ENCODE measurements at places on chromosomes 7 and 10. TPM values are rescaled to one million over a fixed set of nuclear protein-coding genes. Genes with fewer than 3 reads are reported as not detected.
A peak's percentile ranks its signal among the peaks of the same experiment; 100 is the strongest.

GRCh38 chr10:48948470-48949037, 8.9 kb upstream of the LRRC18 start:
- H3K27me3 ChIP-seq, result no peaks in the 10 kb centered on the region
- H3K4me3 ChIP-seq, result no peak overlapping the region
- no peak for DNase-seq
- no peaks in the 10 kb centered on the region for H3K4me1 ChIP-seq

Gene TNS3
- total RNA-seq, result 51.5 TPM

GRCh38 chr10:107898392-107898791, 733.9 kb upstream of the SORCS1 start:
- no peaks in the 10 kb centered on the region for H3K27me3 ChIP-seq
- H3K36me3 ChIP-seq, result no peaks in the 10 kb centered on the region
- H3K27ac ChIP-seq, result no peak overlapping the region
- no peaks in the 10 kb centered on the region for H3K4me1 ChIP-seq
- DNase-seq, result no peak

Gene PCGF5
- 47.7 TPM for total RNA-seq

GRCh38 chr10:88908194-88908593, 28.1 kb downstream of the STAMBPL1 start:
- H3K4me1 ChIP-seq, result no peaks in the 10 kb centered on the region
- no peaks in the 10 kb centered on the region for H3K27me3 ChIP-seq
- H3K4me3 ChIP-seq, result no peak overlapping the region

Gene PIP
- total RNA-seq, result not detected

Gene ELN
- total RNA-seq, result 468 TPM

DNA sequence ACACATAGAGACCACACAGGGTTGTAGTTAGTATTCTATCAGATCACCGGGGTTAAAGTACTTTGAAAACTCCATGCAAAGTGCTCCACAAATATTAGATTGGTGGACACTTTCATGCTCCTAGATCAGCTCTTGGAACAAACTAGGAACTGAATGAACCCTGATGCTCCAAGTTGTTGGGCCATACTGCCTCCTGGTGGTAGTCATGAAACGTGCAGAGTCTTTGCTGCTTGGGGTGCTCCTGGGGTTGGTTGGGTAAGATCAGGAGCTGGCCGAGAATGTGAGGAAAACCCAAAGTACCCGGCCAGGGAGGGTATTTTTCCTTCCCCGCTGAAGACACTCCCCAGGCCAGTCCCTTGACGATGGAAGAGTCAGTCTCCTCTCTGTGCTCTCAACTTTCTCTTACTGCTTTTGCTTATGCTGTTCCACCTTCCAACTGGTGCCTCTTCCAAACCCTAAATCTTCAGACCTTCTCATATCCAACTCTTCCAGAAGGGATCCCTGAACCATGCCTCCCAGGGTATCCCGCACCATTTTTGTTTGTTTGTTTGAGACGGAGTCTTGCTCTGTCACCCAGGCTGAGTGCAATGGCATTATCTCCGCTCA, 918 bp upstream of the RPEL1 start:
- peaks cover 11% of the 10 kb centered on the region for H3K4me1 ChIP-seq
- no peak overlapping the region for H3K27ac ChIP-seq
- H3K36me3 ChIP-seq, result no peaks in the 10 kb centered on the region
- H3K27me3 ChIP-seq, result no peaks in the 10 kb centered on the region

DNA sequence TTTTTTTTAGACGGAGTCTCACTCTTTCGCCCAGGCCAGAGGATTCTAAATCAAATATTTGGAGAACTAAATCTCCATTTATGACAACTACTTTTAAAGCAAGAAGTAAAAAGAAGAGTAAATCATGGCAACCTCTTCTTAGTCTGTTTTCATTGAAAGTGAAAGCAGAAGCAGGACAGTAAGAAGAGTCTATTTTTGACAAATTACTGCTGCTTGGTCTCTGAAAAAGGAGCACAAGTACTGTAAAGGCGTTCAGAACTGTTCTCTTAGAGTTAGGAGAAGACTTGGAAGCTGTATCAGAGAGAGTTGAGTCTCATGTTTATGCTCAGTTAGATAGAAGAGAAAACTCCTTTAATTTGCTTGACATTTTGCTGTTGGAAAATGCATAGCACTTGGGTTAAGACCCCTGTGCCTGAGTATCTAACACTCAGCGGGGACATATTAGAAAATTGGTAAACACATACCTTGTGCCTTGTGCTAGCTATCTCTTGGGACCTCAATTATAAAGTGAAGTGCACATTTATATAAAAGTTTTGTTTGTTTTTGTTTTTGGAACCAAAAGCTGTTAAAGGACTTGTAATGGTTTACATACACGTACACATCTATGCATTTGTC, 433.0 kb downstream of the ANKRD7 start:
- H3K36me3 ChIP-seq, result no peaks in the 10 kb centered on the region
- no peaks in the 10 kb centered on the region for H3K4me1 ChIP-seq
- no peak for DNase-seq
- H3K27me3 ChIP-seq, result no peaks in the 10 kb centered on the region
- no peak overlapping the region for H3K27ac ChIP-seq

DNA sequence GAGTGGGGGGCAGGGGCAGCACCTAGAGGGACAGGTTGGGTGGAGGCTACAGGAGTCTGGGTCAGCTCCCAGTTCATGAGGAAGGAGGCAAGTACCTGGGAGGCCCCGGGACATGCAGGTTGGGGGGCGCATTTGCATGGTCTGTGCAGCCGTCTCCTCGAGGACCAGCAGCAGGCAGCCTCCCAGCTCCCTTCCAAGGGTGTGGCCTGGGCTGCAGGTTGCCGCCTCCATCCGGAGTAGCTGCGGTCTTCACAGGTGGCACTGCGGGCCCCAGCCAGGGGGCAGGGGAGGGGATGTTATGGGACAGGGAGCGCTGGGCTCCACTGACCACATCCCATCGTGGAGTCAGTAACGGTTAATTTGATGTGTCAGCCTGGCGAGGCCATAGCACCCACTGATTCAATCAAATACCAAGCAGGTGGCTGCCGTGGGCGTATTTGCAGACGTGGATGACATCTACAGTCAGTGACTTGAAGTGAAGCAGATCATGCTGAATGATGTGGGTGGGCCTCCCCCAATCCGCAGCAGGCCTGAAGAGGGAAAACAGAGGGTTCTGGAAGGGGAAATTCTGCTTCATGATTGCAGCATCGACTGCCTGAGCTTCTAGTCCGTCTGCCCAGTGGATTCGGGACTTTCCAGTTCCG, 81.6 kb downstream of the PRKAG2 start:
- no peak overlapping the region for H3K27ac ChIP-seq
- H3K4me3 ChIP-seq, result no peak overlapping the region
- H3K27me3 ChIP-seq, result no peaks in the 10 kb centered on the region
- peaks cover 44% of the 10 kb centered on the region for H3K4me1 ChIP-seq

GRCh38 chr7:106740806-106741205, 79.8 kb upstream of the CCDC71L start:
- no peak overlapping the region for H3K4me3 ChIP-seq
- no peaks in the 10 kb centered on the region for H3K36me3 ChIP-seq
- peaks cover 4% of the 10 kb centered on the region for H3K4me1 ChIP-seq
- H3K27me3 ChIP-seq, result no peaks in the 10 kb centered on the region
- no peak overlapping the region for H3K27ac ChIP-seq

GRCh38 chr10:70348228-70348850, 34.1 kb downstream of the LRRC20 start:
- no peaks in the 10 kb centered on the region for H3K36me3 ChIP-seq
- H3K4me1 ChIP-seq, result peaks cover 3% of the 10 kb centered on the region
- H3K27ac ChIP-seq, result no peak overlapping the region
- DNase-seq, result no peak
- no peaks in the 10 kb centered on the region for H3K27me3 ChIP-seq

Gene SPDYE1
- not detected for total RNA-seq

- H3K27me3 ChIP-seq, result no peaks in the 10 kb centered on the region
- peaks cover 14% of the 10 kb centered on the region for H3K4me1 ChIP-seq
- H3K4me3 ChIP-seq, result no peak overlapping the region
Observed at GRCh38 chr10:21627331-21627730, 93.3 kb downstream of the MLLT10 start.

DNA sequence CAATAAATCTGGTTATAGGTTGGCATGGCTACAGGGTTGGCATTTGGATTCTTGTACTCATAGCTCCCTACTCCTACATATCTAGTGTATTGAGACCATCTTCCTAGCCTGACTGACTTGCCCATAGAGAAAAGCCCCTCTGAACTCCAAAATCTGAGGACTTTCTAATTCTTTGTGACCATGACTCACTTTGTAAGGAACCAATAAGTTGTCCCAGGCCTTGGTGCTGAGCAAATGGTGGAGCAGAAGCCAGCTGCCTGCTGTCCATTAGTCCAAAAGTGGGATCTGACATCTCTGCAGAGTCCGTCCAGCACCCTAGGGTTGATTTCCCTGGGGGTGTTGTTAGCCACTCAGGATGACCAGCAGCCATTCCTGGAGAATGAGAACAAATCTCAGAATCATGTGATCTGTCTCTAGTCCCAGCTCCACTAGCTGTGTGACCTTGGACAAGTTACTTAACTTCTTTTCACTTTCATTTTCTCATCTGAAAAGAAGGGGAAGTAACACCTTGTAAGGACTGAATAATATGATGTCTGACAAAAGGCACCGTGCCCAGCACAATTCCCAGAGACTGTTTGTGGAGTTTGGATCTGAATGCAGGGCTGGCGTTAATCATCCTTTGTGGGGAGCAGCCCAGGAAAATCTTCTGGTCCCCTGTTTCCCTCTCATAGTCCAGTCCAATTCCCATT, 44.1 kb downstream of the MTURN start:
- peak overlapping the region; percentile 5 for H3K27ac ChIP-seq
- no peaks in the 10 kb centered on the region for H3K36me3 ChIP-seq
- H3K4me3 ChIP-seq, result no peak overlapping the region
- no peaks in the 10 kb centered on the region for H3K27me3 ChIP-seq
- H3K4me1 ChIP-seq, result peaks cover 70% of the 10 kb centered on the region

Gene GIMAP4
- 33.0 TPM for total RNA-seq

DNA sequence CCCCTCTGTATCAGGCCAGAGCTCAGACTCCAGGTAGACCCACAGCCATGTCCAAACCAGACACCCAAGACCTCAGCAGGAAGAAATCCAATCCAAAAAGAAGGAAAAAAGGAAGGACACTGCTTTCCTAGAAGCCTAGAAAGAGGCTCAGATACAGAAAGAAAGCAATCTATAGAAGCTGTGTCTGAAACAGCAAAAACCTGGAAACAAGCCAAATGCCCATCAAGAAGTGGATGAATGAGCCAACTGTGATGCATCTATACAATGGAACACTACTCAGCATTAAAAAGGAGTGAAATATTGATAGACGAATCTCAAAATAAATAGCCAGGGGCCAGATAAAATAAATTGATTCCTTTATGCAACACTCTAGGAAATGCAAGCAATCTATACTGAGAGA, 31.6 kb downstream of the GRB10 start:
- H3K4me1 ChIP-seq, result peaks cover 16% of the 10 kb centered on the region
- peaks cover 11% of the 10 kb centered on the region for H3K36me3 ChIP-seq
- no peaks in the 10 kb centered on the region for H3K27me3 ChIP-seq
- H3K4me3 ChIP-seq, result no peak overlapping the region
- DNase-seq, result no peak
- H3K27ac ChIP-seq, result no peak overlapping the region

GRCh38 chr7:50798126-50798525, 15.4 kb upstream of the GRB10 start:
- no peaks in the 10 kb centered on the region for H3K36me3 ChIP-seq
- H3K4me3 ChIP-seq, result no peak overlapping the region
- no peaks in the 10 kb centered on the region for H3K27me3 ChIP-seq
- no peak for DNase-seq

Gene CNPY1
- total RNA-seq, result not detected

Gene CASP7
- total RNA-seq, result 15.7 TPM

Gene ADIRF
- total RNA-seq, result 84.5 TPM

DNA sequence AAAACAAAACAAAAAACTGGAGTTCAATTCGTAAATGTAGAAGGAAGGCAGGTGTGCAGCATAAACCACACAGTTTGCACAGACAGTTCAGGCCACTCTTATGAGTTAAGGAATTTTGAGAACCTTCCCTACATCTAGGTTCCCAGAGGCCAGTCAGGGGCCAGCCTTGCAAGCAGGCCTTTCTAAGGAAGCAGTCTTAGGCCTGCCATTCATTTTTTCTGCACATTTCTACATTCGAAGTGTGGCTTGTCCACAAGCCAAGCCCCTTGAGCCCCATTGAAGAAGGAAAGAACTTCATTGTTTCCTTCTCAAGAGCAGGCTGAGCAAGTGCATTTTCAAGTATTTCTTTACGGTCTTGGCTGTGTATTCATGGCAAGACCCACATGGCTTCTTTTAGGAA, 11.4 kb upstream of the OSBPL3 start:
- H3K27me3 ChIP-seq, result no peaks in the 10 kb centered on the region
- H3K4me1 ChIP-seq, result no peaks in the 10 kb centered on the region
- H3K27ac ChIP-seq, result no peak overlapping the region
- H3K36me3 ChIP-seq, result no peaks in the 10 kb centered on the region
- DNase-seq, result no peak

- DNase-seq, result no peak
- H3K36me3 ChIP-seq, result no peaks in the 10 kb centered on the region
- H3K4me3 ChIP-seq, result no peak overlapping the region
- no peaks in the 10 kb centered on the region for H3K27me3 ChIP-seq
Observed at GRCh38 chr7:80060218-80060806, 74.3 kb upstream of the GNAI1 start.

DNA sequence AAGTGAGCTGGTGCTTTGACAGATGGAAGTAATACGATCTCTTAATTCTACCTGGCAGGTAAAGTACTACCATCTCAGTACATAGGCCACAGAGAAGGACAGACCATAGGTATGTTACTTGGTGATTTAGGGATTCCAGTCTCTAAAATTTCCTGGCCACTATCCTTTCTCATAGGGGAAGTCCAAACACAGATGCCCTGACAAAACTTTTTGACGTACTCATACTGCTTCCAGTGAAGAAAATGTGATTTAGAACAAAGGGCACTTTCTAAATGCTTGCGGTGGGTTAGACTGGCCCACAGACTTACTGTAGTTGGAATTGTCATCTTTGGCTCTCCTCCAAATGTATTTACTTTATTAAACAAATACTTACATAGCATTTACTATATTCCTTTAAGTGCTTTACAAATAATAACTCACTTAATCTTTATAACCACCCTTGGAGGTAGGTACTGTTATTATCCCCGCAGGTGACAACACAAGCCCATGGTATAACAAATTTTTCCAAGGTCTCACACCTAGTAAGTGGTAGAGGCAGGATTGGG, 3.0 kb downstream of the PI4K2A start:
- H3K4me3 ChIP-seq, result no peak overlapping the region
- H3K27me3 ChIP-seq, result no peaks in the 10 kb centered on the region
- H3K36me3 ChIP-seq, result peaks cover 30% of the 10 kb centered on the region
- H3K4me1 ChIP-seq, result peaks cover 32% of the 10 kb centered on the region
- H3K27ac ChIP-seq, result no peak overlapping the region

DNA sequence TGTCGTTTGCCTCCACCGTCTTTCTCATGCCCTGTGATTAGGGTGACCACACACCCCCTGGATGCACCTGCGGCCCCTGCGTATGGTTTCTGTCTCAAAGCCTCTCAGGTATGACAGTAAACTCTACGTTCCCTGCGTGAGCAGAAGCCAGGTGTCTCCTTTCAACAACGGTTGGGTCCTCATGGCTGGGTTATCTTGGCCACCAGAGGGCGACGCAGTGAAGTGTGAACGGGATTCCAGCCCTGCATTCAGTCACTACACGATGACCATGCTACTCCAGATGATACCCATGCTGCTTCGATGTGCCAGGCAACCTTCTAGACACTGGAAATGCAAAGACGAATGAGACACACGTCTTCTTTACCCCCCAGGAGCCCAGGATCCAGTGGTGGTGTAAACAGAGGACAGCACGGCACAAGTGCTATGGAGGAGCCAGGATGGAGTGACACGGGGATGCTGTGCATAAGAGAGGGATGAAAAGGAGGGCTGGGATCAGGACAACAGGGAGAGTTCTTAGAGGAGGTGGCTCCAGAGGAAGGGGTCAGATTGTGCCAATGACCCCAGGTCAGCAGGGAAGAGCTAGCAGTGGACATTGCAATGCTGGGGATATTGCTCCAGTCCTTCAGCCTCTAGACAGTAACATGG, 228.1 kb upstream of the PFKP start:
- peaks cover 3% of the 10 kb centered on the region for H3K4me1 ChIP-seq
- H3K27ac ChIP-seq, result no peak overlapping the region
- DNase-seq, result peak; percentile 81
- no peaks in the 10 kb centered on the region for H3K27me3 ChIP-seq

Data from esophagus muscularis mucosa (tissue), 4 donors.